Thoracic aorta (tissue), 2 donors: ENCODE measurements at places on chromosomes 11 and 22. TPM values are rescaled to one million over a fixed set of nuclear protein-coding genes. Genes with fewer than 3 reads are reported as not detected.

GRCh38 chr22:43060183-43060582 lies 29.0 kb downstream of the TTLL1 start:
- no peak for DNase-seq

GRCh38 chr11:60059521-60060240 lies 3.2 kb downstream of the MS4A3 start:
- DNase-seq = no peak

DNA sequence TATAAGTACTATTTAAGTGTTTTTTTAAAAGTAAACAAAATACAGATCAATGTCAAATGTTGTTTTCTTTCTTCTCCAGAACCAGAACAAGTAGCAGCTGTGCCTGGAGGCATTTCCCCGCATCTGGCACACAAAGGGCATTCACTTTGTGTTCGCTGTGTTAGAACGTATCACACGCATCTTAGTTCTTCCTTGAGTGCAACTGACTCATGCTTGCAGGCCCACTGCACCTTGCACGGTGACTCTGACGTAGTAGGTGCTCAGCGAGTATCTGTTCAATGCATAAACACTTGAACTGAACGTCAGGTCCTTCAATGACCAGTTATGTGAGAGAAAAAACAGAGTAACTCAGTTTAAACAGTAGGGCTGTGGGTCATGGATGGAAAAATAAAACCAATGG lies 3.5 kb downstream of the IFT27 start:
- no peak for DNase-seq

- no peak for DNase-seq
These were observed 884 bp downstream of the IL10RA start for GRCh38 chr11:117986981-117987574.

DNA sequence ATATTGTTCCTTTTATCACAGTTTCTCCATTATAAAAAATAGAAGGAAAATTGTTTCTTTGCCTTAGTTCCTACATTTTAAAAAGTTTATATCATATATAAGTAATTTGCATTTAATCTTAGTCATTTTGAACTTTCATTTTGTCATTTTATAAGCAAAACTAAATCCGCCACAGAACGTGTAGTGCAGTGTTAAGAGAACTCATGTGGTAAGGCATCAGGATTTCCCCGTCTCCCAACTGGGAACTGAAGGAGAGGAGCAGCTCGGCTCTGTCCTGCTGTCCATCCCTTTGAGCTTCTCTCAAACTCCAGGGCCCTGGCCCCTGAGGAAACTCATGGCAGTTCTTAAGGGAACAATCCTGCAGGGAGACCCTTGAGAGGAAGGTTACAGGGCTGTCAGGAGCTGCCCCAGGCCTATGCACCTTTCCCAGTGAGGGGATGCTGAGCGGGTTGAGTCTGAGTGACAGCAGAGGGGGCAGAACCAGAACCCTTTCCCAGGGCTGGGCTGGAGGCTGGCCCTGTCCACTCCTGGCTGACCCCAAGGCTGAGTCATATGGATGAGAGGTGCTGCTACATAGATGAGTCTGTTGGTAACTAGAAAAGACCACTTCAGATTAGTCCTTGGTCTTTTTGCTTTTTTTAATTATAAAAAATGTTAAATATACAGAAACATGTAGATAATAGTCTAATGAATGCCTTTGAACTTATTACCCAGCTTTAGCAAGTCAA lies 333.1 kb downstream of the TBC1D22A start:
- no peak for DNase-seq

DNA sequence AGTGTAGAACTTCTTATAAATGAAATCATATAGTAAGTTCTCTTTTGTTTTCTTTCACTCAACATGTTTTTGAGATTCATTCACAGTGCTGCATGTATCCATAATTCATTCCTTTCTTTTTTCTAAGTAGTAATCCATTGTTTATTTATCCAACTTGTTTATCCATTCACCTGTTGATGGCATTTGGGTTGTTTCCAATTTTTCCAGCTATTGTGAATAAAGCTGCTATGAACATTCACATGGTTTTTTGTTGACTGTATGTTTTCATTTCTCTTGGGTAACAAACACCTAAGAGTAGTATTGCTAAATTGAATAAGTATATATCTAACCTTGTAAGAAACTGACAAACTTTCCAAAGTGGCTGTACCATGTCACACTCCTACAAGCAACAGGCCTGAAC lies 23.5 kb downstream of the MRTFA start:
- no peak for DNase-seq

Gene LRRN4CL
- 22.5 TPM for total RNA-seq

Gene CPSF7
- total RNA-seq = 69.7 TPM

Gene DEFB131B
- total RNA-seq = not detected

Gene GTSE1
- total RNA-seq = 0.41 TPM
